Occipital lobe (tissue), 3 donors: ENCODE measurements at places on chromosomes 5 and 9.

GRCh38 chr5:141017943-141018342 is 33.2 kb upstream of the PCDHB1 start:
- no peak for DNase-seq

GRCh38 chr5:110268283-110268682 is 458.2 kb downstream of the TMEM232 start:
- DNase-seq: no peak

DNA sequence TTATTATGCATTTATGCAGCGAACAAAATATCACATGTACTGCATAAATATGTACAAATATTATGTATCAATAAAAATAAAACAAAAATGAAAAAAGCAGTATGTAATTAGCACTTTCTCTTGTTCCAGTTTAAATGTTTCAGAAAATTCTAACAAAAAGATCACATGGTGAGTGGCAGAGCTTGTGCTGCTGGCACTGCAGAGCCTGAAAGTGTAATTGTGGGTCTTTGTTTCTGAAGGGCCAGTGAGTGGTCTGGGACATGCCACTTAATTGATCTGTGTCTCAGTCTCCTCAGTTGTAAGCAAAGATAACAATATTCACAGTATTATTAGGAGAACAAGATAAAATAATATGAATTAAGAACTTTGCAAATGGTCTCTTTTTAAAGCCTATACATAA is 39.5 kb upstream of the RAI14 start:
- no peak for DNase-seq

GRCh38 chr9:15144622-15145061 is 162.4 kb downstream of the TTC39B start:
- peak; percentile 37 for DNase-seq

GRCh38 chr5:68950930-68951329 is 142.9 kb upstream of the SLC30A5 start:
- no peak for DNase-seq

- no peak for DNase-seq
Observed at GRCh38 chr5:108696951-108697715, 50.6 kb upstream of the FER start.

GRCh38 chr5:84383816-84384603 is 670 bp downstream of the EDIL3 start:
- DNase-seq: peak; percentile 51

DNA sequence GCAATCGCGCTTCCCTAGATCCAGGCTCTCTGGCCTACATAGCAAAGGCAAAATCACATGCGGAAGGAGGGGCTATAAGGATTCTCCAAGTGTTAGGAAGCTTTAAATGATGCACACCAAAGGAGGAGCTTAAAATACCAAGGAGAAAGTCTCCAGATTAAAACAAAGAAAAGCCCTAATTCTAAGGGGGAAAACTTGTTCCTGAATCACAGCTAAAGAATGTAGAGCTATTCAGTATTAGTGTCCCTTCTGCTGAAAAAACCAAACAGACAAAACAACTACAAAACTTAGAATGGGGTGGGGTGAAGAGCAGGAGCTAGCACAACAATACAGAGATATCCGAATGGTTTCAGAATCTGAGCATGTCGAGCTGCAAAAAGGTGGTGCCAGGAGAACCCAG is 213.7 kb downstream of the DCP2 start:
- DNase-seq: no peak

- DNase-seq: no peak
Observed at GRCh38 chr9:129857207-129857606, 21.9 kb downstream of the USP20 start.

DNA sequence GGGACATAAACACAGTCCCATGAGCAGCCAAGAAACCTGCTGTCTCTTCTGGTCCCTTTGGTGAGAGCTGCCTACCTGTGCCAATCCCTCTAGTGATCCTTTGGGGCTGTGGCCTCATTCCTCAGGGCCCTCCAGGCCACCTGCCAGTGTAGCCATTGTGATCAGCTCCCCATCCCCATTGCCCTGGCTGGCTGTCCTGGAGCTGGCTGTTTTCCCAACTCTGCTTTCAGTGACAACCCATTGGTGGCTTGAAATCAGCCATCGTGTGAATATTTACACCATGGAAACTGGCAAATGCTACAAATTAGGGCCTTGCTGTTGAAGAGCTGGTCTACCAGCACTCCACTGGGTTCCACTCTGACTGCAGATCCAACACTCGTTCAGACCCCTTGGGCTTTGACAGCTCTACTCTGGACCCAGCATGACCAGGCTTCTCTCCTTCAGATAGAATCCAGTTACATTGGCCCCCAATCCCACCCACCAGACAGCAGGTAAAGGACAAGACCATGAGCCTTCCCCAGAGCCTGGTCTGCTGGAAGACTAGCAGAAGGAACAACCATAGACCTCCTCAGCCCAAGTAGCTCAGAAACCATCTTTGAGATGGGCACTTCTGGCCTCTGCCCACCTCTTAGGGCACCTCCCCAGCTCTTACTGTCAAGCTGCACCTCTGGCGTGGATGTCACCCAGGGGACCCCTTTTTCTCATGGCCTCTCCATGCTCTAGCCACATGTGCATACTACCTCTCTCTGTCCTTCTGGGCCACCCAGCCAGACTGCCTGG is 69.2 kb upstream of the NEK6 start:
- no peak for DNase-seq

DNA sequence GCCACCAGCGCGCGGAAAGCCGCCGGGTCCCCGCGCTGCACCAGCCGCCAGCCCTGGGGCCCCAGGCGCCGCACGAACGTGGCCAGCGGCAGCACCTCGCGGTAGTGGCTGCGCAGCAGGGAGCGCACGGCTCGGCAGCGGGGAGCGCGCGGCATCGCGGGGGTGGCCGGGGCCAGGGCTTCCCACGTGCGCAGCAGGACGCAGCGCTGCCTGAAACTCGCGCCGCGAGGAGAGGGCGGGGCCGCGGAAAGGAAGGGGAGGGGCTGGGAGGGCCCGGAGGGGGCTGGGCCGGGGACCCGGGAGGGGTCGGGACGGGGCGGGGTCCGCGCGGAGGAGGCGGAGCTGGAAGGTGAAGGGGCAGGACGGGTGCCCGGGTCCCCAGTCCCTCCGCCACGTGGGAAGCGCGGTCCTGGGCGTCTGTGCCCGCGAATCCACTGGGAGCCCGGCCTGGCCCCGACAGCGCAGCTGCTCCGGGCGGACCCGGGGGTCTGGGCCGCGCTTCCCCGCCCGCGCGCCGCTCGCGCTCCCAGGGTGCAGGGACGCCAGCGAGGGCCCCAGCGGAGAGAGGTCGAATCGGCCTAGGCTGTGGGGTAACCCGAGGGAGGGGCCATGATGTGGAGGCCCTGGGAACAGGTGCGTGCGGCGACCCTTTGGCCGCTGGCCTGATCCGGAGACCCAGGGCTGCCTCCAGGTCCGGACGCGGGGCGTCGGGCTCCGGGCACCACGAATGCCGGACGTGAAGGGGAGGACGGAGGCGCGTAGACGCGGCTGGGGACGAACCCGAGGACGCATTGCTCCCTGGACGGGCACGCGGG is at the start of gene TERT:
TSS of gene TERT (minus strand) at position 234 of the 815 bp plus-strand sequence. CDS start at position 155, 79 bp downstream.
- DNase-seq: no peak

DNA sequence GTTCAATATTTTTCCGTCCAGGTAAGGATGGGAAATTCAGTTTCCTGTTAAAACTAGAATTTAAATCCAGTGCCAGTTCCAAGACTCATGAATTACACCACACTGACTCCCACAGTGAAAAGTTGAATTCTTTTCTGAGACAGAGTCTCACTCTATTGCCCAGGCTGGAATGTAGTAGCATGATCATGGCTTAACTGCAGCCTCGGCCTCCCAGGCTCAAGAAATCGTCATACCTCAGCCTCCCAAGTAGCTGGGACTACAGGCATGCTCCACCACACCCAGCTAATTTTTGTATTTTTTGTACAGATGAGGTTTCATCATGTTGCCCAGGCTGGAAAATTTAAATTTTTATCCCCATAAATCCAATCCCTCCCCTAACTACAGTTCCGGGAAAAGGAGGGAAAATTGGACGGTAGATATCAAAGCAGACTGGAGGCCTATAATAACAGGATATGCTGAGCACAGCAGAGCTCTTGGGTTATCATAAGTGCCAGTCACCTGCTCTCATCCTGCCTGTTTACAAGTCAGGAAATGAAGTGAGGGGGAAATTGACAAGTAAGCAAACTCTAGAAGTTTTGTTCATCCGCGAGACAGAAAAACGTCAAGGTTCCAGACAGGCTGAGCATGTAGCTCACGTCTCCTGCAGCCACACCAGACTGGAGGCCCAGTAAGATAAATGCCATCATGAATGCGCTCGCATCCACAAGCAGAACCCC is 105.7 kb downstream of the UGCG start:
- no peak for DNase-seq
